Tibial nerve (tissue), 4 donors: ENCODE measurements at places on chromosomes 1 and 21.

DNA sequence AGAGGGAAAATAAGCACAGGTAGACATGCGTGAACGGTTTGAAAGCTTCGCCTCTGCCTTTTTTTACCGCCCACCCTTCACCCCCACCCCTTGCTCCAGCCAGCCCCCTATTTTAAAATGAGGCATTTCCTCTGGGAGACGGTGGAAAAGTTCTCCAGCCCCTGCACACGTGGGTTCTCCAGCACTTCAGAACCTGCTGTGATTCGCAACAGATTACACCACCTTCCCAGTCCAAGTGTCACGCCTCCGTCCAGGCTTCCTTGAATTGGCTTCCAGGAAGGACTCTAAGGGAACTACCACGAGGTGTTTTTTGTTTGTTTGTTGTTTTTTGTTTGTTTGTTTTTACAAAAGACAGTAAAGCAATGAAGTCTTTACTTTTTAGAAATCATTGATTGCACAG is 2.6 kb downstream of the LRRC7 start:
- DNase-seq: no peak

- DNase-seq: no peak
Observed at GRCh38 chr1:166282391-166283137, 115.8 kb upstream of the FAM78B start.

- no peak for DNase-seq
Observed at GRCh38 chr1:109383087-109383779, 14.5 kb downstream of the SORT1 start.

DNA sequence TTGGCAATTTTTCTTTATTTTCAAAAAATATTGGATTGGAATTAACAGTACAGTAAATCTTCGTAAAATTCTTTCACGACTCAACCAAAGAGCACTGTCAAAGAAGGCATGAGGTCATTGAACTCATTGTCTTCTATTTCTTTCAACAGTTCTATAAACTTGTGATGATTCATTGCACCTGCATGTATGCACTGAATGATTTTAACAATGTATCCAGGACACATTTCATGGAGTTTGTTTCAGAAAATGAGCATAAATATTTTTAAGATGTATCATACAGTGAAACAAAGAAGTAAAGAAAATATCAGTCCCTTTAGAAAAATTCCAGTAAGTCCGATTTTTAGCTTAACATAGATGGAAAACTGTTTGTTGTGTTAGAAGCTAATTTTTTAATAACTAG is 33.6 kb upstream of the CD34 start:
- no peak for DNase-seq

DNA sequence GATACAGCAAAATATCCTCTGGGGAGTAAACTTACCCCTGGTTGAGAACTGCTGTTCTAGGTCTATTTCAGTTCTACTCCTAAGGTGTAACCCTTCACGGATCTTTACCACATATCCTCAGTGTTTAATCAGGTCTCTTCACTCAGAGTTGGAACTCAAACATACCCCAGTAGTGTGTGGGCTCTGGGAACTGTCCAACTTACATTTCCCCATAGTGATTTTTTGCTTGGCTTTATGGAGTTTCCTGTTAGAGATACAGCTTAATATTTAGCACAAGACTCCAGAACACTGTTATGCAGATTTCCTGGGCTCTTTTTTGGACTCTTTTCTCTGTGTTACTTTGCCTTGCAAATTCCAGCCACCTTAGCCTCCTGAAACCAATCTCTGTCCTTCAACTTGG is 26.7 kb upstream of the LIN9 start:
- DNase-seq: no peak

DNA sequence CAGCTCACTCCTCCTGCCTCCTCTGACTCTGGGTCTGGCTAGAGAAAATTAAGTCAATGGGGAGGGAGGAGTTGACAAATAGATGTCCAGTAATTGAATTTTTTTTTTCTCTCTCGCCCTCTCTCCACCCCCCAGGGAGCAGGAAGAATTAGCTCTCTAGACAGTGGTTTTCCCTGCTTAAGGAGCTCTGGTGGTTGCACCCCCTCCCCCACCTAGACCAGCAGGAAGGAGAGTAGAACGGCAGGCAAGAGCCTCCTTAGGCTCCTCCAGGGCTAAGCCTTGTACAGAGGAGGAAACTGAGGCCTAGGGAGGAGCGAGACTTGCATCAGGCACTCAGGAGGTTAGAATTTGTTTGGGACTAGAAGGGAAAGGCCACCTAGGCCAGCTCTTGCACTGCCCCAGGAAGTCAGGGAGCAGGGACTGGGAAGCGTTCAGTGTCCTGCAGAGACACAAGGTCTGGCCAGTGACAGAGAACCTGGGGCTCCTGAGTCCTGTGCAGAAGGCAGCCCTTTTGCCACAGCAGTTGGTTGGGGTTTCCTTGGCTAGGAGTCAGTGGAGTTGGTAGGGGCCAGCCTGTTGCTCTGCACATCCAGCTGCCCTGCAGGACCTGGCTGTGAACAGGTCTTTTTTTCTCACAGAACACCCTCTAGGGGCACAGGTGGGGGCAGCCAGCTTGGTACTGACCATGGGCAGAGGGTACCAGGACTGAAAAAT is 49.5 kb upstream of the ACOT11 start:
- DNase-seq: no peak

- DNase-seq: no peak
Observed at GRCh38 chr1:153578490-153578889, 12.8 kb upstream of the S100A2 start.

DNA sequence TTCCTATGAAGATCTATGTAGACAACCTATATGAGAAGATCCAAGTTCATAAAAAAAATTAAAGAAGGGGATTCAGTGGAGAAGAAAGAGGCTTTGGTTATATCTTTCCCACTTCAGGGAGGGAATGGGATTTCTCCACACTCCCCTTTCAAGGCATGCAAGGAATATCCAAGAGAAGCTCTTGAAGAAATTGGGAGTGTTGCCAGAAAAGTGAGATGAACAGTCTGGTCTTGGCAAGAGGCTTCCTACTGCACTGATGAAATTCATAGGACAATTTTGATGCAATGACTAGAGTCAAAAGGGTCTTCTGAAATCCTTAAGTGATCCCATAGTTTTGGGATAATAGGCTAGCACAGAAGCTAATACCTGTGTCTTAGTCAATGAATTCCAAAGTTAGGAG is 153.0 kb downstream of the KCTD3 start:
- no peak for DNase-seq

DNA sequence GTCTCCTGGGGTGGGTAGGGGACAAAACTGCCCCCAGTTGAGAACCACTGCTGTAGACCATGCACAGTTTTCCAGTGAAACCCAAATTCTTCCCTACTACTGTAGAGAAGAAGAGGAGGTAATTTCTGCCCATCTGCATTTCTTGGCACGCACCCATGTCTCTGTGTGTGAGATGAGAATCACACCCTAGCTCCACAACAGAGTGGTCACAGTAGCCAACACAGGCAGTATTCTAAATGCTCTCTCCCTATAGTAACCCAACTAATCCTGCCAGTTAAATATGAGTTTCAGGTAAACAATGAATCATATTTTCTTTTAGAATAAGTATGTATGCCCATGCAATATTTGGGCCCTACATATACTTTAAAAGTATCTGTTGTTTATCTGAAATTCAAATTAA is 1.2 kb upstream of the CAPN2 start:
- peak; percentile 33 for DNase-seq

- no peak for DNase-seq
Observed at GRCh38 chr21:27112186-27112585, 145.3 kb upstream of the ADAMTS5 start.

- no peak for DNase-seq
Observed at GRCh38 chr1:34606504-34606903, 148.3 kb upstream of the GJB5 start.

DNA sequence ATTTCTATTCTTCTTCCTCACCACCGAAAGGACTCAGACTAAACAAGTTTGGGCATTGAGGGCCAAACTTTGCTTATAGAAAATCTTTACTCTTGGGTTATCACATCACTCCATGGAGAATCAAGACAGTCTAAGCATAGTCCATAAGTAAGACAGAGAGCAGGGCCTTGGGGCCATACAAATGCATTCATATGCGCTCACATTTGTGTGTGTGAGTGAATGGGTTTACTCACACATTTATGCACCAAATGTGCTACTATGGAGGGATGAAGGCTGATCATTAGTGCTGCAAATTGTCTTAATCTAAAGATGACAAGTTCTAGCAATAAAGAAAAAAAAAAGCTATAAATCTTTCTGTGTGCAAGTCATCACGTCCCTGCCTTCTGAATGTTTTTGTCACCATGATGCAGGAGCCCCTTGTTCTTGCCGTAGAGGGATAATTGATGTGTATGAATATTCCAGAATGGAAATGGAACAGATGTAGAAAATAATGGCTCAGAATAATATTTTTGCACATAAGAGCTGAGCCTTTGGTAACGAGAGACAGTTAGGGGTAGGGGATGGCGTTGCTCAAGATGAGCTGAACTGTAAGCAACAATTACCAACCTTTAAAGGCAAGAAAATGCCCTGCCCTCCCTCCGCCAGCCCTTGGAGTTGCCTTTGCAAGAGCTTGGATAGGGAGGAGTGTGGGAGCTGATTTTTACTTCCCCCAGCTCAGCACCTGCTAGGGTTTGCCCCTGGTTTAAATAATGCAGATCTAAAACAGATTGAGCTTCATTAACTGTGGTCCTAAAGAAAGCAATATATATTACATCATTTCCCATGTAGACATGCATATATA is 52.3 kb upstream of the IKBKE start:
- no peak for DNase-seq

GRCh38 chr21:38807986-38808385 is 2.3 kb downstream of the ETS2 start:
- no peak for DNase-seq

GRCh38 chr1:30749691-30750583 is 7.6 kb downstream of the LAPTM5 start:
- no peak for DNase-seq
